ENCODE measurements at places on chromosomes 5 and 9.

GRCh38 chr5:88673253-88674105 lies 209.5 kb downstream of the MEF2C start:
- DNase-seq: no peak

DNA sequence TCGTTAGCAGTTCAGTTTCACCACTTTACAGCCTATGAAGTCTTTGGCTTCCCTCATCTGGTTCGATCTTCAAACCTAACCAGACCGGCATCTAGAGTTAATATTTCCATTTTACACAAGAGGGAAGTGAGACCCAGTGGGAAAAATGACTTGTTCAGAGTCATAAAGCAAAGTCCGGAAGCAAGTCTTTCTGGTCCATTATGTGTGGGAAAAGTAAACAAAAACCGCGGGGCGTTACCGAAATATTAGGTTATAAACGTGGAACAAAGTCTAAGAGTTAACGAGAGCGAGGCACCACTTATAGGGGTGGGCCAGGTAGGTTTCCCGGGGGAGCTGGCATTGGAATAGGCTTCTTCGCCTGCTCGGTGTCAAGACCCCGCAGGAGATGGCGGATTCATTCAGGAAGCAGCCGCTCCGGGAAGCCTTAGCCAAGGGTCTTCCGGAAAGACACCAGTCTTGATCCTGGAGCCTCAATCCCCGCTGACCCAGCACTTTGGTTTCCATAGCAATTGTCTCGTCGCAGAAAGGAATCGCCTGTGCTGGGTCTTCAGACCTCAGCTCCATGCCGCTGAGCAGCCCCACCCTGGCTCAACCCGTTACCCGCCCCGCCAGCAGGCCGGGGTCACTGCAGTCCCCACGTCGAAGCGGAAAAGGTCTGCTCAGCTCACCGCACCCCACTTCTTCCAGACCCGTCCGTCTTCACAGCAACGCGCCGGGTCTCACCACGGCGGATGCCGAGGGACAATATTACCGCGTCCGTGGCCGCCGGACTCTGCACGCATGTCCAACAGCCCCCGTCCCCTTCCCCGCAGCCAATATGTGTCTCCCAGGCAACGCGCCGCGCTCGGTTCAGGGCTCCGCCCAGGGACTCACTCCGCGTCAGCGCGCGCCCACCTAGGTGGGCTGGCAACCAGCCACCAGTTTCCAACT lies at the start of gene C5orf52:
Gene C5orf52 (plus strand): TSS at position 872 of the 930 bp plus-strand sequence. CDS start 82 bp downstream, outside the sequence.
- peak; percentile 27 for DNase-seq

GRCh38 chr9:106956971-106957370 lies 94.0 kb downstream of the ZNF462 start:
- no peak for DNase-seq

- no peak for DNase-seq
Observed at GRCh38 chr5:120405923-120406322, 58.2 kb upstream of the PRR16 start.

DNA sequence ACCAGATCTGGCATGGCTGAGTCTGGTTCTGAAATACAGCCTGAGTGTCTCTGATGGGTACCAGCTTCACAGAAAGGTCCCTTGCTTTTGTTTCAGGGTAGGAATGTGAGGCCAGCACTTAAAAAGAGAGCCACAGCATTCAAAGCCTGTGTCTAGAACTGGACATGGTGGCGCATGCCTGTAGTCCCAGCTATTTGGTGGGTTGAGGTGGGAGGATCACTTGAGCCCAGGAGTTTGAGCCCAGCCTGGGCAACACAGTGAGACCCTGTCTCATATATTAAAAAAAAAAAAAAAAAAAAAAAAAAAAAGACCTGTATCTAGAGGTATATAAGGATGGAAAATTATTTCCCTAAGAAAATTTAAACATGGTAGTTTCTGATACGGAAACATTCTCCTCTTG lies 202.3 kb downstream of the GAPVD1 start:
- no peak for DNase-seq

DNA sequence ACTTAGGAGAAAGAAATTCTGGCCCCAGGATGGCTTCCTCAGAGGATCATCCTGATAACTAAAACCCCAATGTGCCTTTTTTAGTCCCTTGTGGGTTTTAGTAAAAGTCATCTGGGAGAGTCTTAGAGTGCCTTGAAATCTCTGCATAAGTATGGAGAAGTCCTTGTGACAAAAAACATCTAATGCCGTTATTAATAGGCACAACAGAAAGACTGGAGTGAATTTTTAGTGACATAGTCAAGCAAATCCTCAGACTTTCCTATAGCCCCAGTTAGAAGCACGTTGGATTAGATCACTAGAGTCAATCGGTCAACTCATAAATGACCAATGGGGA lies 108.2 kb upstream of the MPDZ start:
- DNase-seq: no peak

GRCh38 chr5:159893040-159893695 lies 23.1 kb upstream of the ADRA1B start:
- DNase-seq: no peak

GRCh38 chr5:69527128-69527770 lies 32.7 kb upstream of the GTF2H2C start:
- DNase-seq: no peak

DNA sequence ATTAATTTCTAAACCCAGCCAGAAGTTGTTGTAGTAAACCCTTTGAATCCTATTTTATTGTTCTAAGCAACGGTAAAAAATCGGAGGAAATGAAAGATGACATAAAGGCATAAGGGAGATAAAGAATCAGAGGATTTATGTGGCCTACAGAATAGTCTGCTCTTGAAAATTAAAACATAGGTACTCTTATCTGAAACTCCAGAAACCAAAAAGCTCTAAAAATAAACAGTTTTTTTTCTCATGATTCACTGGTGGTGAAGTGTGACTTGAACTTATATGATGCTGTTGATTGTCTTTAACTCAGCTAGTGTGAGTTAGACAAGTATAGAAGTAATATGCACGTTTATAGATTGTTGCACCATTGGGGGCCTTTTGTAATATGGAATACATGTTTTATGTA lies 80.3 kb downstream of the HSD17B4 start:
- no peak for DNase-seq

DNA sequence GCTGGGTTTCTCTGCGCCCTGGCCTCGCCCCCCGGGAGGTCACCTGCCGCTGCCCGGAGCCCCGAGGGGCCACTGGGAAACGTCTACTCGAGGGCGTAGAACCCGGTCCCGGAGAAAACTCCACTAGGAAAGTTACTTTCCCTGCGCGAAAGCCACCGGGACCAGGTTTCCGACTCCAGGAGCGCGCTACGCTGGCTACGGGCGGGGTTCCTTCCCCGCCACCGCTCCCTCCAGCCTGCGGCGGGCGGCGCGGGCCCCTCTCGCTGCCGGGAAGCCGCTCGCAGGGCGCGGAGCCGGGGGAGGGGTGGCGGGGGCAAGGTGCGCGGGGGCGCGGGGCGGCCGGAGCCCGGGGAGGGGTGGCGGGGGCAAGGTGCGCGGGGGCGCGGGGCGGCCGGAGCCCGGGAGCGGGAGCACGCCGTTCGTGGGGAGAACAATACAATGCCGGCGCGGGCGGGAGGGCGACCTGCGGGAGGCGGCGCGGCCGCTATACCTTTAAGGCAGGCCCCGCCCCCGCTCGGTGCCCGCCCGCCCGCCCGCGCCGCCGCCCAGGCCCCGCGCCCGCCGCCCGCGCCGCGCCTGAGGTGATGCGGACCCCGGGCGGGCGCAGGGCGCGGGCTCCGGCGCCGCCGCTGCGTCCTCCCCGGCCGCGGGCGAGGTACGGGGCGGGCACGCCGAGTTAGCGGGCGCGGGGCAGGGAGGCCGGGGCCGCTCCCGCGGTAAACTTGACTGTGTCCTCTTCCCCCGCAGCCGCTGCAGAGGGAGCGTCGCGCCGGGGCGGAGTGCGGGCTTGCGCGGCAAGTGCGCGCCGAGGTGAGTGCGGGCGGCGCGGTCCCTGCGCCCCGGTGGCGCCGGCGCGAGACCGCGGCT lies 278.1 kb downstream of the AOPEP start:
- DNase-seq: peak; percentile 32
